T-helper 9 cell (primary cell): ENCODE measurements at places on chromosomes 5 and 9.

DNA sequence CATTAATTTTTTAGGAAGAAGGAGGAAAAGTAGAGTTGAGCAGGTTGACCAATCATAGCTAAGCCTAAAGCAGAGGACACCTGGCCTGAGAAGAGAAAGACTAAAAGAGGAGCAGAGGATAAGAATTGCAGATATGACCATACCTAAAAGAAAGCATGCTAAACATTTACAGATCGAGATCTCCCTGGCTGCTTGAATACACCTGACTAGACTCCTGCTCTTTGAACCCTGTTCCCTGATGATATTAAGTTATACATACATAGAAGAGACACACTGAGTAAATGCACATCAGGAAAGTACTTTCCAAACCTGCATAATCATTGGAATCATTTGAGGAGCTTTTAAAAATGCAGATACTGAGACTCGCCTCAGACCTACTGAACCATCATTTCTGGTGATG lies 232.3 kb upstream of the ELL2 start:
- no peak for DNase-seq

DNA sequence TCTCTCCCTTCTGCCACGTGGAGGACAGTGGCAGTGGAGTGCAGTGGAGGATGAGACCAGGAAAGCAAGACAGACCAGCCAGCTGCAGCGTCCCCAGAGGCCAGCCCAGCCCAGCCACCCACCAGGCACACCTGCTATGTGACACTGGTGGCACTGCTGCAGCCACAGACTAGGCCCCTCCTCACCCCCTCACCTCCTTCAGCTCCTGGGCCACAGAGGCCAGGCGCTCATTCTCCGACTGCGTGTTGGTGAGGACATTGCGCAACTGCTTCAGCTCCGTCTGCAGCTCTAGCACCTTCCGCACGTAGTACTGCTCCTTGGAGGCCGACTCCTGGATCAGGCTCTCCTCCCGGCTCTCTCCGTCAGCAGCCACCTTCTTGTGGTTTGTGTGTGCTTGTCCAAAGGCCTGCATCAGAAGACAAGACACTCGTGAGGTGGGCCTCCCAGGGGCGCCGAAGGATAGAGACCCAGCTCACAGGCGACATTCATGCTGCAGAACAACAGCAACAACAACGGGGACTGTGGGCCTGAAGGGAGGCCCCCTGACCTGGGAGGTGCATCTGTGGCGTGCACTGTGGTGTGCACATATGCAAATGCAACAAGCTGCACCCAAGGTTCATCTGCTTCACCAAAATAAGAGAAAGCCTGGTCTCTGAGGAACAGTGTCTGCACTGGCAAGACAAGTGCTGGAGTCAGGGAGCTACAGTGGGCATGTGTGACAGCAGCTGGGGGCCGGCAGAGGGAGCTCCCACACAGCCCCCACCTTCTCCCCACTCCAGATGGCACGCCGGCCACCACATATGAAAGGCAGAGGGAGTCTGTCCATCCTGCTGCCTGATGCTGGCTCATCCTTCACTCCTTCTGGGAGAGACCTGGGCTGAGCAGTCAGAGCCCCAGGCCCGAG lies 35.5 kb downstream of the BICD2 start:
- no peak for DNase-seq

DNA sequence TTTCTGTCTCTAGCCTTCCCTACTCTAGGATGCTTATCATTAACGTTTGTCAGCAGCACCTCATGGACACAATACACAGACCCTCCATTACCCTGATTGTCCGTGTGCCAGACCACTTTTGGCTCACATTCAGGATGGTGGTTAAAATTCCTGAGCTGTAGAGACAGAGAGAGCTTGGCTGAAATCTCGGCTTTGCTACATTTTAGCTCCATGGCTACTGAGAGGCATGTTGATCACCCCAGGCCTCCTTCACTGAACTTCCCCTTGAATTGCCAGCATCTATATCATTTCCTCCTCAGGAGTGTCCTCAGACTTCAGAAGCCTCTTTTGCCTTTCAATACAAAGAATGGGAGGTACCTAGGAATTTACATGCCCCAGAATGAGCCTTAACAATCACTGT lies 104.7 kb upstream of the ISL1 start:
- DNase-seq, result no peak

GRCh38 chr9:135278586-135278985 lies 191.1 kb downstream of the OLFM1 start:
- no peak for DNase-seq

DNA sequence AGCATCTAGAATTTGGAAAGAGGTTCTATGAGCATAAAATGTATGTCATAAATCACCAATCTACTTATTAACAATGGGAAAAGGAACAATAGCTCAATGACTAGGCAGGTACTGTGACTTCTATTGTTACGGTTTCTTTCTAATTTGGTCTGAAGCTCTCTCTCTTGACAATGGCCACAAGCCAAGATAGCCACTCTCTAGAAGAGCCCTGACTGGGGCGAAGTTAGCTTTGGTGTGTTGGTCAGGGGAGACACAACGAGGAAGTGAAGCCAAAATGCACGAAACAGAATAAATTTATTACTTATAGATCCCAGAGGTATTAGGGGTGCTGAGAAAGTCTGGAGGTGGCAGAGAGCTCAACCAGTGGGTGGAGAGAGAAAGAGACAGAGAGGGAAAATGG lies 9.4 kb upstream of the RAD23B start:
- DNase-seq, result no peak

GRCh38 chr9:115378241-115378640 lies 260.3 kb upstream of the TNC start:
- DNase-seq, result no peak

- no peak for DNase-seq
These were observed 20.5 kb downstream of the SRFBP1 start for GRCh38 chr5:121982146-121982892.

DNA sequence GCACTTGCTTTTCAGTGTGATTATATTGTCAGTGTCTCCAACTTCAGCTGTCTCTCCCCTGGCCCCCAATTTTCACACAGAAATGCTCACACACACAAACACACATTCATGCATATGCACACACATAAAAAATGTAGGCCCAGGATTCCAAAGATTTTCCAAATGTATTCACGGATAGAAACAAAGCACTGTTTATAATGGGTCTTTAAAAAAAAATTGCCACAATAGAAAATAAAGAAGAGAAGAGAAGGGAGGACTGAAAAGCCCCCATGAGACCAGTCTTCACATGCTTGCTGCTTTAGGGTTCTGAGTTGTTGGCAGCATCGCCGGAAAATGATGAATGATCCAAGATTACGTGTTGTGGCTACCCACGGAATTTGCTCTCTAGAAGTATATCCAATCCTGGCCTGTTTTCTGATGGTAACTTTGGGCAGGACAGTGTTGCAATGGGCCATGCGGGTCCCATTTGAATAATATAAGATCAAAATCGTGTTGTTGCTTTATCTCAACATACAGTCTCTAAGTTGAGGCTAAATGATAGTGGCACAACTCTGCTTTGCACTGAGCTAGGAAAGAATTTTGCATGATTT lies 36.2 kb upstream of the ACO1 start:
- no peak for DNase-seq

DNA sequence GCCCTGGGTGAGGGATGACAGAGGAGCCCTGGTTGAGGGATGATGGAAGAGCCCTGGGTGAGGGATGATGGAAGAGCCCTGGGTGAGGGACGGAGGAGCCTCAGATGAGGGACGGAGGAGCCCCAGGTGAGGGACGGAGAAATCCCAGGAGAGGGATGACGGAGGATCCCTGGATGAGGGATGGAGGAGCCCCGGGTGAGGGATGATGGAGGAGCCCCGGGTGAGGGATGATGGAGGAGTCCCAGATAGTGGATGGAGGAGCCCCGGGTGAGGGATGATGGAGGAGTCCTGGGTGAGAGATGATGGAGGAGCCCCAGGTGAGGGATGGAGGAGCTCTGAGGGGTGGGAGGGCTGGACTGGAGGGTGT lies 10.9 kb downstream of the PHF2 start:
- DNase-seq, result no peak

DNA sequence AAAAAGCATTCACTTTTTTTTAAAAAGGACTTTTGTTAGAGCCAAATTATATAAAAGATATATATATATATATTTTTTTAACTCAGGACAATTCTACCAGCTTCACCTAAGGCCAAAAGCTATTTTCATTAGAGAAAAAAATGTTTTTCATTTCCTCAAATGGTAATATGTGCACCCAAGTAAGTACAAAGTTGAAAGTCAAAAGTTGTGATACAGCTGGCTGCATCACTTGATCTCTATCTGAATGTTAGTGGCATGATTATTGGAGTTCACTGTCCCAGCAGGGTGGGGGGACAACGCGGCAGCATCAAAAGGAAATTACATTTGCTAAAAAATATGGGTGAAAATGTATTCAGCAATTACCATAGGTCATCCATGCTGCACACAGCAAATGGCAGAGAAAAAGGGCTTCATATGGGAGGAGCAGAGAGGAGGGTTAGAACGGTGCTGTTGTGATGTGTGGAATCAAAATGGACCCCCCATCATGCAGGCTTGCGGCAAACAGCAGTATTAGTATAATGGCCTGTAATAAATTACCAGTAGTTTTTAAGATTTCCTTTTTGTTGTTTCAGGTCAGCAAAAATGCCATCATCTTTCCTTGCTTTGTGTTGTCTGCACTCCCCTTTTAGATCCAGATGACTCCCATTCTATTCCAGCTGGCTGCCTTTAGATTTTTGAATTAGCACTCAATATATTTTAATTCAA lies 253.7 kb downstream of the MAT2B start:
- DNase-seq, result no peak

DNA sequence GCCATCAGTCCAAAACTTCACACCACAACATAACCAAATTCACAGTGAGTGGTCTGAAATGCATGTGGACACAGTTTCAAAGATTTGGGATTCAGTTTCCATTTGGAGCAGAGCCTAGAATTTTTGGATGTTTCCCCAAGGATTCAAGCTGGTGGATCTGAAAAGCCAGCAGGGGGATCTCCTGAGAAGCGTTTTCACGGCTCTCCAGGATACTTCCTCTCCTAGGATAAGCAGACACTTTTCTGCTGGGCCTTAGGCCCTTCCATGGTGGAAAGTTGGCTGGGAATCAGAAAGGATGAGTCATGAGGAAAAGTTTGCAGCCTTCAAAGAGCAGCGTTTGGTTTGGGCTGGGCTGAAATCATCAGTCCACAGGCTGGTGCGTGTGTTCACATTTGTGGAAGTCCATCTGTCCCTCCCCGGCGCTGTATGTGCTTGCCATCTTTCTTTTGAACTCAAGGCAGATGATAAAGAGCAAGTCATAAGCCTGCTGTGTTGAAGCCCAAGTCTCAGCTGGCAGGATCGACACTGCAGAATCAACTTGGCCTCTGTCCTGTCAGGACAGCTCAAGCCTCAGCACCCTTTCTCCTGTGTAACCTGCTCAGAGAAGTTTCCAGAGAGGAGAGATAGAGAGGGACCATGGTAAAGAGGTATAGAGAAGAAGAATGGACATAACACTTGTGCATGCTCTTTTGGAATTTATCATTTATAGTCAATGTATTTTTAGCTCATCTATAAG lies 152.6 kb upstream of the MSX2 start:
- DNase-seq, result no peak

DNA sequence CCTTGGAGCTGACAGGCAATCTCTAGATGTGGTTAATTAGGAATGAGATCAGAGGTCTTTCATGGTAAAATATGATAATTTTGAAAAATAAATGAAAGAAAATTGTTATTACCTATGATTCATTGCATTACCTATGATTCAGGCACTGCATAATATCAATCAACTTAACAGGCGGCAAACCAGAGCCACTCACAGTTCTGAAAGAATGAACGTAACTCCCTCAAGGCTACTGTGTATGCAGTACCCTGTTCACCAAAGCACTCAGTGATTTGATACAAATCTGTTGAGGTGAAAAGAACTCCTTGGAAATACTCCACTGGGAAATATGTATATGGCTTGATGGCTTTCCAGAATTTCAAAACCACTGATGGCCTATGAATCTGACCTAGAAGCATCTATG lies 398.9 kb downstream of the ACTL7B start:
- no peak for DNase-seq

DNA sequence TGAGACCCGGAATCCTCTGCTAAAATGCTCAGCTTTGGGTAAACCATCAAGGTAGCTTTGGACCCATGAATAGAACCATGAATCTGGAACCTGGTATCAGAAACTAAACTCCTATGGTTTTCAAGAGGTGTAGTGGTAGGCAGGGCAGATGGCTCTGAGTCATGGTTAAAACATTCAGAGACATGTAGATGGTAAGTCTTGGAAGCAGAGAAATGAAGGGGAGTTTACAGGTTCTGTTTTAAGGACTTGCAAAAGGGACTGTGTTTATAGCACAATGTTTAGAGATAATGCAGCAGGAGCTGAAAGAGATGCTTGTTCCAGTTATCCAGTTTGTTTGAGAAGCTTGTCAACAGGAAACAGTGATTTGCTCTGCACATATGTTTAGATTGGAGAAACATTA lies 36.0 kb upstream of the FBN2 start:
- no peak for DNase-seq

DNA sequence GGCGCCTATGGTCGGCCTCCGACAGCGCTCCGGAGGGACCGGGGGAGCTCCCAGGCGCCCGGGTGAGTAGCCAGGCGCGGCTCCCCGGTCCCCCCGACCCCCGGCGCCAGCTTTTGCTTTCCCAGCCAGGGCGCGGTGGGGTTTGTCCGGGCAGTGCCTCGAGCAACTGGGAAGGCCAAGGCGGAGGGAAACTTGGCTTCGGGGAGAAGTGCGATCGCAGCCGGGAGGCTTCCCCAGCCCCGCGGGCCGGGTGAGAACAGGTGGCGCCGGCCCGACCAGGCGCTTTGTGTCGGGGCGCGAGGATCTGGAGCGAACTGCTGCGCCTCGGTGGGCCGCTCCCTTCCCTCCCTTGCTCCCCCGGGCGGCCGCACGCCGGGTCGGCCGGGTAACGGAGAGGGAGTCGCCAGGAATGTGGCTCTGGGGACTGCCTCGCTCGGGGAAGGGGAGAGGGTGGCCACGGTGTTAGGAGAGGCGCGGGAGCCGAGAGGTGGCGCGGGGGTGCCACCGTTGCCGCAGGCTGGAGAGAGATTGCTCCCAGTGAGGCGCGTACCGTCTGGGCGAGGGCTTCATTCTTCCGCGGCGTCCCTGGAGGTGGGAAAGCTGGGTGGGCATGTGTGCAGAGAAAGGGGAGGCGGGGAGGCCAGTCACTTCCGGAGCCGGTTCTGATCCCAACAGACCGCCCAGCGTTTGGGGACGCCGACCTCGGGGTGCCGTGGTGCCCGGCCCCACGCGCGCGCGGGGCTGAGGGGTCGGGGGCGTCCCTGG lies 561 bp downstream of the DAPK1 start:
- no peak for DNase-seq

GRCh38 chr5:141734501-141735229 lies 52.6 kb upstream of the ARAP3 start:
- DNase-seq, result peak; percentile 10

GRCh38 chr5:73412597-73412988 lies 36.0 kb downstream of the FOXD1 start:
- no peak for DNase-seq

GRCh38 chr5:40577718-40578117 lies 102.0 kb upstream of the PTGER4 start:
- DNase-seq, result no peak

DNA sequence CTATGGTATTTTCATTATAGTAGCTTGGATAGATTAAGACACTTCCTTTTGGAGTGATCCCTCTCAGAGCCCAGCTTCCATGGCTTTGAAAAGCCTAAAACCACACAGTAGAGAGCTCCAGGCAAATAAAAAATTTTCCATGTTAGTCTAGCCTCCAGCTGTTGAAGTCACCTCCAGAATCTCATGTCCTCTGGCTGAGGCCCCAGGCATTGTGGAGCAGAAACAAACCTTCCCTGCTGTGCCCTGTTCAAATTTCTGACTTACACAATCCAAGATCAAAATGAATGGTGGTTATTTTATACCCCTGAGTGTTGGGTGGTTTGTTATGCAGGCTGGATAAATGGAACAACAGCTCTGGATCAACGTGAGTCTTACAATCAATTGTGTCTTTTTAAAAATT lies 203.9 kb downstream of the ICE1 start:
- DNase-seq, result no peak
